Activated T-helper 1 cell treated with anti-CD3 and anti-CD28 coated beads, Interleukin-2, amount 50 U/mL, for 16 hours (primary cell): ENCODE measurements at places on chromosomes 2 and 18.
A peak's percentile ranks its signal among the peaks of the same experiment; 100 is the strongest.

GRCh38 chr18:63888470-63889190, 1.1 kb downstream of the SERPINB2 start:
- no peak for DNase-seq

GRCh38 chr18:62450546-62451410, 72.0 kb upstream of the ZCCHC2 start:
- DNase-seq, result no peak

DNA sequence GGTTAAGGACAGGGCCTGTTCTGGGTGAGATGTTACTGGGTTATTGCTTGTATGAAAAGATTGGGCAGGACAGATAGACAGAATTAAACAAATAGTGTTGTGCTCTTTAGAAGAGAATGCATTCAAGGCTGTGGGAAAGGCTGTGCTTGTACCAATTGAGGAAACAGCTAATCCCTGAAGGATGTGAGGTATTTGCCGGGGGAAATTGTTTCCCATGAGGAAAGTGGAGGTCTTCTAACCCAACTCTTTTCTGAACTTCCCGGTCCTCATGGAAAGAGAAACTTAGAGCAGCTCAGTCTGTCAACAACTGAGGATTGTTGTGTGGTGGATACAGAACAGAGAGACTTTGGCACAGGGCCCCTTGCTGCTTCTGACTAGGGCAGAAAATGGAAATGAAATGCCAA, 9.5 kb downstream of the SLC1A4 start:
- DNase-seq, result no peak

GRCh38 chr2:59604123-59604522, 949.3 kb downstream of the BCL11A start:
- DNase-seq, result no peak

GRCh38 chr18:9866627-9867026, 19.1 kb upstream of the TXNDC2 start:
- no peak for DNase-seq

GRCh38 chr2:163369111-163369510, 366.7 kb downstream of the FIGN start:
- DNase-seq, result no peak

DNA sequence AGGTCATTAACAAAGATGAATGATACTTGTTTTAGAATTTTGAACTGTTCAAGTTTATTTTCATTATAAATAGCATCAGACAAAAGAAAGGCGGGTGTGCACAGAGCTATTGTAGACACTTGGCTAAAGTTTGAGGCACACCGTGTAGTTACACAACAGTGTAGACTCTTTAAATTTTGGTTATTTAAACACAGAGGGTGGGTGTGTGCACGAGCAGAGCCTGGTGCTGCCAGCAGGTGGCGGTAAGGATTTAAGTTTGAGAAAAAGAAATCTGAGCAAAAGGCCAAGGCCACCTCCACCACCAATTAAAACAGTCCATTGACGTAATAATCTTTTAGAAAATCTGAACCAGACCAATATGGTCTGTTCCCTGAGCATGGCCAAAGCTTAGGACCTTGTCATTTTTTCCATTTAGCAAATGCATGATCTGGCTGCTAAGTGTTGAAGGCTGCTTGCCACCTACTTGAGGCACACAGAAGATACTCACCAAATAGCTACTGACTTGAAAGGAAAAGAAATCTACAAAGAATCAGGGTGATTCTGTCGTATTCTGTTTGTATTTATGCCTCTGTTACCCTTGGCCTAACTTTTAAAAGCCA, 14.3 kb downstream of the COPS7B start:
- DNase-seq, result no peak

GRCh38 chr2:6730649-6731532, 134.8 kb downstream of the CMPK2 start:
- no peak for DNase-seq

DNA sequence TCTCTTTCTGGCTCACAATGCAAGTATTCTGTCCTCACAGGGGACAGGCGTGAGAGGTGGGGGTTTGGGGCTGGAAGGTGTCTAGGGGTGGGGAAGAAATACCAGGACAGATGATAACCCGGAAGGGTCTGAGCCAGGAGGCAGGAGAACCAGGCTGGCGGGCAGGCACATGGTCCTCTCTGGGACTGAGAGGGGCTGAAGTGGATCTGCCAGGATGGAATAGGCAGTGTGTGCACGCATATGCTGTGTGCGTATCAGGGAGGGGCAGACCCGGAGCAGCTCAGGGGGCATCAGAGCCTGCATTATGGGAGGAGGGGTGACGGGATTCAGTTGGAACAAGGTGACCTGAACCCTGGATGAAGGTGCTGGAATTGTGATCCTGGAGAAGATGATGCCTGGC, 157.3 kb downstream of the DYSF start:
- no peak for DNase-seq

GRCh38 chr2:19785867-19786266, 115.9 kb downstream of the TTC32 start:
- no peak for DNase-seq

- DNase-seq, result no peak
Measured at GRCh38 chr2:108588070-108588668, 53.9 kb downstream of the LIMS1 start.

DNA sequence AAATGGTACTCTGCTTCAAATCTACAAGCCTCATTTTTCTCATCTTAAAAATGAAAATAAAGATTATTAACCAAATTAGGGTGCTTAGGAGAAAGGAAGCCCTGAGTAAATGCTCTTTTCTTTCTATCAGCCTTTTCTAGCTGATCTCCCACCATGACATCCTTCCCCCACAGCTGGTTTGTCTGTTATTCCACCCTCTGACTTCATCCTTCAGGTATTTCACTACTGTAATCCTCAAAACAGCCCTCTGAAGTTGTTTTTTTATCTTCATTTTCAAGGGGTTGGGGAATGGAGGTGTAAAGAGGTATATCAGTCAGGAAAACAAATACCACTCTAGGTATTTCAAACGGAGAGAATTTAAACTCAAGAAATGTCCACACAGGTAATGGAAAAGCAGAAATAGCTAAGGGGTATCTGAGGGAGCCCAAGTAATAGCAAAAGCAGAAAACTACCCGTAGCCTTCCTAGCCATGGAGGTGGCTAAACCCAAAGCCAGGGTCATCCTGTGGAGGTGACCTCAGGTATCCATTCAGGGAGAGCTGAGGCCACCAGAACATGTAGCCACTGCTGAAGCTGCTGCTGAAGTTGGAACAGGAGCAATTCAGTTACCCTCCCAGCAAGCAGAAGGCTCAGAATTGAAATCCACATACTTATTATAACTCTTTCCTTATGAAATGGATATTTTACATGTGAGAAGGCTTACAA, 990.9 kb upstream of the ACVR2A start:
- DNase-seq, result no peak

GRCh38 chr2:20650877-20651730, at the start of gene HS1BP3:
Gene HS1BP3 (minus strand): TSS chr2:20651098. CDS start chr2:20651063, 35 bp downstream.
- peak; percentile 84 for DNase-seq

DNA sequence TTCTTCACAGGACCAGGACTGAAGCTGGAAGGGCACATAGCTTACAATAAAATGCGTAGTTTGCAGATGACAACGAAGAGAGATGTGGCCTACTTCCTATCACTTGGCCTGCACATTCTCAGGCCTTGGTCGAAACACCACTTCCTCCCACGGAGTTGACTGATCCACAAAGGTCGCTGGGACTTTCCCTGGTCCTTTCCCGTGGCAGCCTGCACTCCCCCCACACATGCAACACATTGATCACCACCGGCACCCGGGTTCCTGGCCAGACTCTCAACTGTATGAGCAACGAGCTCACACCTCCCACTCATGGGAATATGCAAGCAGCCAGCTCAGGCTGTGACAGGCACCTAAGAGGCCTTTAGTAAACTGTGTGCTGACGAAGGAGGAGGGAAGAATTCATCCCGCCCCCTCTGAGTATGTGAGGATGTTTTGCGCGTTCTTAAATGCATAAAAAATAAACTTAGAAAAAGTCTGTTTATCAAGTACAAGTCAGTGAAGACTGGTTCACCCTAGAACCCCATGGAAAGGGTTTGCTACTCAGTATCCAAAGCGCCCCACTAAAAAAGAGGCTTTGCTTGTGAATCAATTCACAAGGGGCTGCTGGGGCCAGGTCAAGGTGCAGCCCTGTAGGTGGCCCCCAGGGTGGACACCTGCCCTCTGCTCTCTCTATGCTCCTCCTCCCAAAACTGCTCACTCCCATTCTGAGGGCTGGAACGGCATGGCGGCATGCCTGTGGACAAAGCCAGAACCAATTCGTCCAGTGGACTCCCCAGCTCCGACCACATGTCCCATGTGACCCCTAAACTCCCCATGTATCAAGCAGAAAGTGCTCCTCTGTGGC, 154.3 kb downstream of the EIPR1 start:
- DNase-seq, result peak; percentile 79

GRCh38 chr2:67423489-67423888, 26.4 kb downstream of the ETAA1 start:
- DNase-seq, result no peak
